ENCODE measurements at places on chromosomes 2 and 18. TPM values are rescaled to one million over a fixed set of nuclear protein-coding genes. Genes with fewer than 3 reads are reported as not detected.

DNA sequence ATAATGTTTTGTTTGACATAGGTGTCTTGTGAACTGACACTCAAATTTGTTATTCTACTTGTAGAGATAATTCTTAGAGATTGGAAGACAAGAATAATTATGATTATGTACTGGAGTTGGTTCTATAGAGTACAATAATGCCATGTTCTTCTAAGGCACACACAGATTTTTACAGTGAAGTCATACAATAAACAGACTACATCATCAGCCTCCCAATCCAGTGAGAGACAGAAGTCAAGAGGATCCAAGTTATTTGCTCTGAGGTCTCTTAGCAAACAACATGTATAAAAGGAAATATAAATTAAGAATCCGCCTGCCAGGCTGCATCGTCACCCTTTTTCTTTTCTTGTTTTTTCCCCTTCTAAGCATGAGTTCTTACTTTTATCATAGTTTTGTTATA lies 613.5 kb upstream of the SETBP1 start:
- DNase-seq = no peak

The CD8A gene
- total RNA-seq = not detected

The TBR1 gene
- not detected for total RNA-seq

The DPP10 gene
- total RNA-seq = 0.09 TPM

- DNase-seq = no peak
These were observed 697.9 kb upstream of the FANCL start for GRCh38 chr2:58938988-58939387.

- no peak for DNase-seq
These were observed 281.7 kb upstream of the UBE2E3 start for GRCh38 chr2:180698668-180699067.

DNA sequence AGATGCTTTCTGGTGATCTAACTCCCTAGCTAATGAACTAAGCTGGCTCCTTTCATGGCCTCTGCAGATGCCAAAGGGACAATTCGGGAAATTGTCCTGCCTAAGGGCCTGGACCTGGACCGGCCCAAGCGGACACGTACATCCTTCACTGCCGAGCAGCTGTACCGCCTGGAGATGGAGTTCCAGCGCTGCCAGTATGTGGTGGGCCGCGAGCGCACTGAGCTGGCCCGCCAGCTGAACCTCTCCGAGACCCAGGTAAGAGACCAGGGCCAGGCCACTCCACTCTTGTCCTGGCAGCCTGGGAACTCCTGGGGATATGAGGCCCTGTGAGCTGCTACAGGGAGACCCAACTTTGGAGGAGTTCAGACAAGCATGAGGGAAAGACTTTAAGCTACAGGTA lies 14.7 kb upstream of the ATP6V1B1 start:
- DNase-seq = no peak
